ENCODE measurements at places on chromosomes 5 and 9.

DNA sequence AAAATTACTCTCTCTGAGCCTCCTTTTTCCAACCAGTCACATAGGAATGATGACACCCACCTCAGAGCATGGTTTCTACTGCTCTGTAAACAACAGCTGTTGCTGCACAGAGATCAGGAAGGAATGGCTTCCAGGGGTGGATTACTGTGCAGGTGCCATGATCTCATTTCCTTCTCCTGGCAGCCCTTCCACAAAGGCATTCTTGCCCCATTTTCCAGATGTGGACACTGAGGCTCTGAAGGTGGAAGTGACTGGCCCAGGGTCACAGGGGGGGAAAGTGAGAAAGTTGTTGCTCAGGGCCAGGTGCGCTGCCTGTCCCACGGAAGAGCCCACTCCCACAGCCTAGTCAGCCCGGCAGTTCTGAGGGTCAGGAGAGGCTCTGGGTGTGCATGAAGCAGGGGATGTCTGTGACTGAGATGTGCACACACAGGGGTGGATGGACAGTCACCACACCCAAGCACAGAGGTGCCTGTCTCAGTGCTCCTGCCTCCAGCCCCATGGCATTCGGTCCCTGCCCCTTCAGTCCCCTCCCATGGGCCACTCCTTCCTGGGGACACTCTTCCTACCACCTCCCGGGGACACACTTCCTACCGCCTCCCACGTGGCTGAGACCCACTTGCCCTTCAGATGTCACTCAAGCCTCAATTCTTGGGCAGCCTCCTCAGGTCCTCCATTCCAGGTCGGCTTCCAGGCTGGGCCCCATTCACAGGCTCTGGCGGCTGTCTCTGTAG lies 17.0 kb downstream of the FGFR4 start:
- DNase-seq, result no peak

DNA sequence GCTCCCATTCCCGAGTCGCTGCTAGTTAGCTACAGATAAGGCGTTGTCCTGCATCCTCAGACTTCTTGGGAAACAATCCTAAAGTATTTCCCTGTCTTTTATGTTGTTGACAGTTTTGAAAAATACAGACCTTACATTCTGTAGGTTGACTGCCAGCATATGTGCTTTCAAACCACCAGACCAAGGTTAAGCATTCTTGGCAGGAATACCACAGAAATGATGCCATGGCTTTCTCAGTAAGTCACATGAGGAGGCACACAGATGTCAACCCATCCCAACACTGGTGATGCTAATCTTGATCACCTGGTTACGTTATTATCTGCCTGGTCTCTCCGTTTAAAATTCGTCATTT lies 871 bp downstream of the GLE1 start:
- no peak for DNase-seq

DNA sequence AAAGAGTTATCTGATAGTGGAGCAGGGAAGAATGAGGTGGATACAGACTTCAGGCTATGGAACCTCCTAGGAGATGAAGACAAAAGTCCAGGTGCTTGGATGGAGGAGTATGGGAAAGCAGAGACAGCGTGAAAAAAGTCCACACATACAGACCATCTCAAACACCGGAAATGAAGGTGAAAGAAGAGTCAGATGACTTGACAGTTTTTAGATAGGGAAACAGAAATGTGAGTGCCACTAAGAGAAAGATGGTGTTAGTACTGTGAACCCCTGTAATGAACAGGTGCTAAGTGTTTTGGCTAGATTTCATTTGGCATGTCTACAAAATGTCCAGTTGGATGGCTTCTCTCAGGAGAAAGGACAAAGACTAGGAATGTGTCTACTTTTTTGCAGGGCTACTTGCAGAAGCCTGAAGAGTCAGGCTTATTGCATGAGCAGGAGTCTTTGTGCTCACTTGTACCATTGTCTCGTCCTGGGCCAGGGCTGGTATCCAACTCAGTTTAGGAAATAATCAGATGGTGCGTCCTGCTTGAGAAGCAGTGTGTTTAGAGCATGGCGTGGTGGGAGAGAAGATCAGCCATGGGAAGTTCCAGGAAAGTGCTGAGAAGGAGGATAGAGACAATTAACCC lies 90.6 kb upstream of the STARD4 start:
- no peak for DNase-seq

DNA sequence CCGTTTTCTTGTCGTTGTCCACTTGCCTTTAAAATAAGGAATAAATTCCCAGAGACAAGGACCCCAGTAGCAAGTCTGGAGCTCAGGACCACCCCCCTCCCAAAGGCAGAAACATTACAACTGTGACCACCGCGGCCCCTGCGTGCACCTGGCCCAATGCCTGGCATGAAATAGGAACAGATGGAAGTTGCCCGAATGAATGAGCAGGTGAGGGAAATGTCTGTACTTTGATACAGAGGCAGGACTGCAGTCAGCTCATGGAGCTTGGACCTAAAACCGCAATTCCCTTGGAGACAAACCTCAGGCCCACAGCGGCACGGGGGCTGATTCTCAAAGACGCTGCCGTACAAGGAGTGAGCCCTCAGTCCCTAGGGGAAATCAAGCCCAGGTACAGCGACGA lies 55.3 kb upstream of the SARDH start:
- no peak for DNase-seq

GRCh38 chr9:125121146-125121545 lies 22.2 kb downstream of the SCAI start:
- DNase-seq, result no peak

DNA sequence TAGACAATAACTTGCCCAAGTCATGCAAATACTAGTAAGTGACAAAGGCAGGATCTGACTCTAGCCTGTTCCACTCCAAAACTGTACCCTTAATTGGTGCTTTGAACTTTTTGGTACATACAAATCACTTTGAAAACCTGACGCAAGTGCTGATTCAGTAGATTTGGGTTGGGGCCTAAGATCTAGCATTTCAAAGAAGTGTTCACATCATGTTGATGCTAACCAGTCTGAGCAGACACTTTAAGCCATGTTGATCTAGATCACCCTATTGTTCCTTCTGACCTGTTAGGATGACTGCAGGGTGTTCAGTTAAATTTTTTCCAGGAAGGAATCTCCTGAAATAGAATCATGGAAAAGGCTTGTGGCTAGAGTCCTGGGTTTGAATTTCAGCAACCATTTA lies 57.7 kb upstream of the CPEB4 start:
- DNase-seq, result no peak
